ENCODE measurements at places on chromosomes 13 and 19.

GRCh38 chr13:77429320-77430142 lies 102.6 kb upstream of the MYCBP2 start:
- no peak for DNase-seq

DNA sequence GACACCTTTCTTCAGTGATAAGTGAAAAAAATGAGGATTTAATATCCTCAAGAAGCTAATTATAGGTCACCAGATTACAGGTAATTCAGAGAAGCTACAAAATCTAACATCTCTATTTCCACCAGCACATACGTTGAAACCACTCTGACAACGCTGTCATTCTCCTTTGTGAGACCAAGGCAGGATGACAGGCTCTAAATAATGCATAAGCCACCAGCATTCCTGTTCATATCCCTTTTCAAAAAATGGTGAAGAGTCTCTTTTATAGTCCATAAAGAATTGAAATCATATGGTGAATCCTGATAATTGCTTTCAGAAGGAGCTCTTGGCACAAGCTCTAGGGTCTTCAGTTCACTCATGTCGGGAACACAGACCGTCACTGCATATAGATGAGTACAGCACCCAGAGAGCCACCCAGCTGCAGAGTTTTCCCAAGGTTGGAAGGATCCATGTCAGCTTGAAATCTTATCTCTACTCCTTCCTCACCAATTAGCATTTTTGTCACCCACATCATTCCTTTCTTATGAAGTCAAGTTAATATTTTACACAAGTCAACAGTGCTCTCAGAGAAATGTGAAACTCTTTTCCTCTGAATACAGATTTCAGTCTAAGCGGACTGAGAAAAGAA lies 431.4 kb downstream of the TBC1D4 start:
- no peak for DNase-seq

- DNase-seq, result peak; percentile 78
These were observed 519 bp downstream of the PTBP1 start for GRCh38 chr19:797528-798414.

DNA sequence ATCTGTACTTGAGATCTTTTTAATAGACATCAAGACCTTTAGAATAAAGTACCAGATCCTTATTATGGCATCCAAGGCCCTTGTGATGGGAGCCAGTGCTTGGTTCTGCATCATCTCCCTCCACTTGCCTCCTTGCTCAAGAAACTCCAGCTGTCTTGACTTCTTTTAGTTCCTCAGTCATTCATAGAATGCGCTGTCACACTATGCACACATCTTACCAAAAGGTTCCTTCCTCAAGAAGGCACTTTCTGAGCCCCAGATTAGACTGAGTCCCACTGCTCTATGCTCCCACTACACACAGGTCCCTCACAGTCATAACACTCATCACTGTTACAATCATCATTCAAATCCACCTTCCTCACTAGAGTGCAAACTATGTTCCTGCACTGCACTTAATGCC lies 57.8 kb upstream of the ITM2B start:
- DNase-seq, result no peak

GRCh38 chr13:113166681-113167080 lies 8.2 kb downstream of the PROZ start:
- no peak for DNase-seq

DNA sequence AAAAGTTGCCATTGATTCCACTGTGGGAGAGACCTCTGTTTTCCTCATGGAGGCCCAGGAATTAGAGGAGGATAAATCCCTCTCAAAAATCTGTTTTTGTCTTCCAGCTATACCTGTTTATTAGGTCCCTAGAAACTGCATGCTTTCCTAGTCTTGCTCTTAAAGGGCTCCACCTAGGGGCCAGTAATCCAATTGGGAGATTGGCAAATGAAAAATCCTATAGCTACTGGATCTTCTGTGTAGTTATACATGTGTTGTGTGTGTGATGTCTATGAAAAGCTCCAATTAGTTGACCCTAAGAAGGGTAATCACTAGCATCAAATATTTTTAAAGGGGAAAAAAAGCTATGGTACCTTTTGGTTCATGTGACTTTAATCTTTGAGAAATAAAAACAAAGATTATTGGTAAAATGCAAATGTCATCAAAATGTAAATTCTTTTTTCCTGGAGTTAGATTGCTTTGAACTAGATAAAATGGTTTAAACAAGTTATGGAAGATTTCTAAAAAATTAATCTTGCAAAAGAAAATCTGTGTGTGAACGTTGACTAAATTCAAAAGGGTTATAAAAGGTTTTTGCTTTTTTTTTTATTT lies 63.4 kb upstream of the C1QTNF9B start:
- no peak for DNase-seq

GRCh38 chr13:89899302-89900103 lies 1448.0 kb upstream of the MIR17HG start:
- no peak for DNase-seq

GRCh38 chr19:403221-404027 lies 5.5 kb downstream of the C2CD4C start:
- DNase-seq, result no peak

DNA sequence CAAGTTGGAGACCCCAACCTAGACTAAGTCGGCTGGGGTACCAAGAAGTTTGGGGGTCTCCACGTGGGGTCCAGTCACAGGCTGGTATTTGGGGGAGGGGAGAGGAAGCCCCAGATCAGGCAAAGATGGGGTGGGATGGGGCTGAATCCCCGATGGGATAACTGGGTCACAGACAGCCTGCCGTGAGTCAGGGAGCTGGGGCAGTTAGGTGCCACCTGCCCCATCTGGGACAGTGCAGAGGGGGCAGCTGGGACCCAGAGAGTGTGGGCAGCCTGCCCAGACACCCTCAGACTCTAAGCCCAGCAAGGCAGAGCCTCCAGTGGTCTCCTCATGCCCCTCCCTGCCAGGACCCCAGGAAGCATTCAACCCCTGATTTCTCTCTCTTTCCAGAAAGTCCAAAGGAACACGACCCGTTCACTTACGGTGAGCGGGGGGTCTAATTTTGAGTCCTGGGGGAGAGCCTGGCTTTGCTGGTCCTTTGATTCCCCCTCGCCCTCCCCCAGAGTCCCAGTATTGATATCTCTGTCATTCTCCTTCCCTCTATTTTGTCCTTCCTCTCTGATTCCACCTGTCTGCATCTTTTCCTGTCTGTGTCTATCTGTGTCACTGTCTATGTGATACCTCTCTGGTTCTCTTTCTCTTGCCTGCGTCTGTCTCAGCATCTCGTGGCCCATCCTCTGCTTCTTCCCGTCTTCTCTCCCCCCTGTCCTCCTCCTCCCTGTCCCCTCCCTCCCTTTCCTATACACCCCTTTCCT lies 1.8 kb downstream of the FXYD1 start:
- DNase-seq, result no peak

GRCh38 chr19:2500841-2501261 lies 24.9 kb downstream of the GADD45B start:
- no peak for DNase-seq

DNA sequence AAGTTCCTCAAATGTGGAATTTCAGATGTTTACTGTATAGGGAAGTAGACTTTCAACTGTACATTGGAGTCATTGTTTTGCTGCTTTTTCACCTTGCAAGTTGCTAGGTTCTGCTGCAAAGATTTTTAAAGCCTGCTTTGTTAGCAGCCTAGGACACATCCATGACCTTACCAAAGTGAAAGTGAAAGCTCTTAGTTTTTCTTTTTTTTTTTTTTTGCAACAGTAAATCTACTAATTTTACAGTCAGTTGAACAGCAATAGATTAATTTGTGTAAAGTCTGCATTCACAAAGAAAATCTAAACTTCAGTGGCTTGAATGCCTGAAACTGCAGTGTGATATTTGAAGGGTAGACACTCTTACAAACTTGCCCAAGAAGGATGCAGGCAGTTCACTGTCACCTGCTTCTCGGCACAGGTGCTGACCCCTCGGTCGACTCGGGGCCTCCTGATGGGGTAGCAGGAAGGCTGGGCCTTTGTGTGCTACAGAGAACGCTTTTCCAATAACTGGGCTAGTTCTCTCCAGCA lies 5.0 kb upstream of the MTIF3 start:
- DNase-seq, result no peak

GRCh38 chr13:52452470-52452869 lies 2.0 kb upstream of the VPS36 start:
- no peak for DNase-seq

DNA sequence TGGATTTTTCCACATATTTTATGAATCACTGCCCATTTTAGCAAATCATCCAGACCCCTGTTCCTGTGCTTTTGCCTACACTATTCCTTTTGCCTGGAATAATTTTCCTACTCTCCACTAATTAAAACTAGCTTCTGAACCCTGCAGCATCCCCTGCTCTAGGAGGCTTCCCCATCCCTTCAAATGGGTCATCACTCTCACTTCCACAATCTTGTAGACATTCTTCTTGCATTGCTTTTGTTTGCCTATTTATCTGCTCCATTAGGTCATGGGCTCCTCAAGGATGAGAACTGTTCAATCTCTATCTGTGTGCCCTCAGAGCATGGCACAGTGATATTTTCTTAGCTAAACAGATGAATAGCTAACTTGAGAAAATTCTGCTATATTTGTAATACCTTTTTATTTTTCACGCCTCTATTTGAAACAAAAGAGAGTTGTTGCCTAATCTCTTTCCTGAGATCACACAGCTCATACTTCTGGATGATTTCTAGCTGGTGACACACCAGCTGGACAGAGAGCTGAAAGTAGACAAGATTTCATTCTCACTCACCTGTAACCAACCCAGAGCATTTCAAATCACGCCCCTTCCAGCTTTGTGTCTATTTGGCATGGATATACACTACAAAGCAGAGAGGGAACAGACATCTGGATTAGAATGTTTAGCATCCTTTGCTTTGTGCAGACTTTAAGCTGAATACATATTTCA lies 466.0 kb downstream of the FOXO1 start:
- no peak for DNase-seq

DNA sequence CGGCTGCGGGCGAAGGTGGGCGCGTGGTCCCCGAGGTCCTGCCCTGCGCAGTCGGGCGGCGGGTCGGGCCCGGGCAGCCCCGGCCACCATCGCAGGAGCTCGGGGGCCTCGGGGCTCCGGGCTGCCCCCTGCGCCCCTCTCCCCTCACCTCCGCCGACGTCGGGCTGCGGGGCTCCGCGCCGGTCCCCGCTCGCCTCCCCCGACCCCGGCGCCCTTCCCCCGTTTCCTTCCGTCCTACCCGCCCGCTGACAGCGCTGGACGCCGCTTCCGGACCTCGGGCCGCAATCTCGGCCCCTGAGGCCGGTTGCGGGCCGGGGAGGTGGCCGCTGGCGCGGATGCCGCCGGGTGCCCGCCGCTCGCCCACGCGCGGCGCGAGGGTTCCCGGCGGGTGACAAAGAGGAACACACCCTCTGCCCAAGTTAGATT lies 720 bp downstream of the FARP1 start:
- no peak for DNase-seq

- no peak for DNase-seq
These were observed 6.6 kb upstream of the EEF1AKMT1 start for GRCh38 chr13:20780317-20780716.

DNA sequence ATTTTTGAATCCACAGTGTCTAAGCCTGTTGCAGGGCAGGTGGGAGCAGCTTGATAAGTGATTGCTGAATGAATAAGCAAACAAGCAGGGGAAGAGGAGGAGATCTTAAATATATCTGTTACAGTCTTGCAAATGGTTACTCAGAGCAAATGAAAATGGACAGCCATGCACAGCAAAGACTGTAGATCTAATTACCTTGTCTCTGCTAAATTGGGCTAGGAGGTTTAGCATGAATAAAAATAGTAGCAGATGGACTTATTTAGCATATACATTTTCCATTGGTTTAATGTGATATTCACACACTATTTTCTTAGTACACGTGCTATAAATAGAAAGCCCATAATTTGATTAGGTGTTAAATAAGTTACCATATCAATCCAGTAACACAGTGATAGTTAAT lies 72.9 kb upstream of the FARP1 start:
- no peak for DNase-seq

DNA sequence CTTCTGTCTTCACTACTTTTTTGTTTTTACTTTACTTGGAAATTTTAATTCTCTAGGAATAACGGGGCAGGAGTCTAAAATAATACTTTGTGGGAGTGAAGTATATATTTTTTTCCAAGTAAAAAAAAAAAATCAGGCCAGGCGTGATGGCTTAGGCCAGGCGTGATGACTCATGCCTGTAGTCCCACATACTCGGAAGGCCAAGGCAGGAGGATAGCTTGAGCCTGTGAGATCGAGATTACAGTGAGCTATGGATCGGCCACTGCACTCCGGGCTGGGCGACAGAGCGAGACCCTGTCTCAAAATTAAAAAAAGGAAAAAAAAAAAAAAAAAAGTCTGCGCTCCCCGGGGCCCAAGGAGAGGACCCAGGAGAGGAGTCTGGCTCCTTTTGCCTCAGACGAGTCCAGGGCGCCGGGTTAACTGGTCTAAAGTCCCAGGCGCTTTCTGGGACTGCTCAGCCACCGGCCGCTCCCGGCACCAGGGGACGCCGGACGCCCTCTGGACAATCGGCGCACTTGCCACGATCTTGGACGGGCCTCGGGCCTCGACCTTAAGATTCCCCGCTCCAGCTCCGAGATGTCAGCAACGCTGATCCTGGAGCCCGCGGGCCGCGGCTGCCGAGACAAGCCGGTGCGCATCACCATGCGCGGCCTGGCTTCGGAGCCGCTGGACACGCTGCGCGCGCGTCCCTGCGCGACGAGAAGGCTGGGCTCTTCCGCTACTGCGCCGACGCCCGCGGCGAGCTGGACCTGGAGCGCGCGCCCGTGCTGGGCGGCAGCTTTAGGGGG lies 2.7 kb upstream of the ZFP82 start:
- no peak for DNase-seq

DNA sequence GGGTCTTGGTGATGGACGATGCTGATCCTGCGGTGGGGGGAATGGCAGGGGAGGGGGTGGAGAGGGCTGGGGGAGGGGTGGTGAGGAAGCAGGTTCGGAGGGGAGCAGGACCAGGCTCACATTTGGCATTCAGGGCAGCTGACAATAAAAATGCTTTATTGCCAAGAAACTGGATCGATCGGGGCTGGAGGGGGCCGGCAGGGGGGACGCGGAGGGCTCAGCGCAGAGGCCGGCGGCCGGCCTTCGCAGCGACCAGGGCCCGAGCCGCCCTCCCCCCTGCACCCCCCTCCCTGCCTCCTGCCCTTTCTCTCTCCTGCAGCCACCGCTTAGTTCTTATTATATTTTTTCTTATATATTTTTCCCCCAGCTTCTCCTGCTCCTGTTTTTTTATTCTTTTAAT lies 18.1 kb upstream of the POU2F2 start:
- no peak for DNase-seq

Data from T-helper 1 cell (primary cell).